ENCODE measurements at places on chromosomes 12 and 14. TPM values are rescaled to one million over a fixed set of nuclear protein-coding genes. Genes with fewer than 3 reads are reported as not detected.

Gene CAPZA3
- total RNA-seq: not detected

Gene PRPF39
- 19.8 TPM for total RNA-seq

Gene KRT6C
- not detected for total RNA-seq

Gene CCND2
- not detected for total RNA-seq

Gene HOXC13
- 28.3 TPM for total RNA-seq

Gene NFE2
- 0.03 TPM for total RNA-seq

Gene PTGER2
- 3.8 TPM for total RNA-seq

Gene SMAGP
- 24.6 TPM for total RNA-seq

Gene KRT86
- total RNA-seq: 46.1 TPM

Measured in A549 treated with AZD2906 at 1 μM for 4 hours (cell line).